Right forelimb (tissue), 1 donor: ENCODE measurements at places on chromosomes 1 and 21.

DNA sequence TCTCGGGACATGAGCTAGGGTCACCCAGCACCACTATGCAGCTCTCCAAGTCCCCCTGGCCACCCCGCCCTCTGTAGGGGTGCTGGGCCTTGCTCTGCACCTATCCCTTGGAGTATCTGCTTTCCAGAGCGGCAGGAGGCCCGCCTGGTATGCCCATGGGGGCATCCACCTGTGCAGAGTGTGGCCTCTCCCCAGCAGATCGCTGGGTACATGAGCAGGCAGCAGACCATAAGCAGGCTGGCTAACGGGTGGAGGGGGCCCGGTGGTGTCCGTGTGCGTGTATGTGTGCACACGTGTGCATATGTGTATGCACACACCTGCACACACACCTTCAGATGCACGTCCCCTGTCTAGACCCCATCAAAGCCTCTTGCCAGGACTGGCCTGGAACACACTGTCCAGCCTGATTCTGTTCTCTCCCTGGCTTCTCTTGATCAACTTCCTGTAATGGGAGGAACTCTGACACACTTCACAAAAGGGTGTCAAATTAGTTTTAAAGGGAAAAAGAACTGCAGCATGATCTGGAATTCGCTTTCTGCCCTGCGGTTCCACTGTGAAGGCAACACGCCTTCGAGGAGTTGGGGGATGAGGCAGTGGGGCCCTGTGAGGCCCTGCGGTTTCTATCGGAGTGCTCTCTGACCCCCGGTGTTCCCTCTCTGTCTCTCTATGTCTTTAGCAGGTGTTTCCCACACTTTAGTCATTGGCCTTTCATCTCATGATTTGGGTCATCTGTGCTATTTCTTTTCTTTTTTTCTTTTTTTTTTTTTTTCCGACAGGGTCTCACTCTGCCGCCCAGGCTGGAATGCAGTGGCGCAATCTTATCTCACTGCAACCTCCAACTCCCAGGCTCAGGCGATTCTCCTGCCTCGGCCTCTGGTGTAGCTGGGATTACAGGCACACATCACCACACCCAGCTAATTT is 17.2 kb upstream of the NPHP4 start:
- DNase-seq = no peak

DNA sequence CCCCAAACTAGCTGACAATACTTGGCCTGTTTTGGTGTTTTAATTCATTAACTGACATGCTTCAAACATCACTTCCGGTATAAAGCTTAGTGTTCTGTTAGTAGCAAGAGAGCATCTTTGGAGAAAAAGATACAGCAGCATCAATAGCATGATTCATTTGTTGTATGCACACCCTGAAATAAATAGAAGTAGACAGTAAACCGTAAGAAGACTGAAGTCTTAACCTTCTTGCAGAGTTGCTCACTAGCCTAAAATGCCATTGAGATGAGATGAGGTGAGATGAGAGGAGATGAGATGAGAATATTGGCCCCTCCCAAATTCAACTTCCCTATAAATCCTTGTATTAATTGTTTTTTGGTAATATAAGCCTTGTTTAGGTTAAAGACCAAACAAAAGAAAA is 108.8 kb downstream of the TNFSF18 start:
- no peak for DNase-seq

GRCh38 chr1:53600561-53600960 is 138.4 kb downstream of the GLIS1 start:
- peak; percentile 7 for DNase-seq

DNA sequence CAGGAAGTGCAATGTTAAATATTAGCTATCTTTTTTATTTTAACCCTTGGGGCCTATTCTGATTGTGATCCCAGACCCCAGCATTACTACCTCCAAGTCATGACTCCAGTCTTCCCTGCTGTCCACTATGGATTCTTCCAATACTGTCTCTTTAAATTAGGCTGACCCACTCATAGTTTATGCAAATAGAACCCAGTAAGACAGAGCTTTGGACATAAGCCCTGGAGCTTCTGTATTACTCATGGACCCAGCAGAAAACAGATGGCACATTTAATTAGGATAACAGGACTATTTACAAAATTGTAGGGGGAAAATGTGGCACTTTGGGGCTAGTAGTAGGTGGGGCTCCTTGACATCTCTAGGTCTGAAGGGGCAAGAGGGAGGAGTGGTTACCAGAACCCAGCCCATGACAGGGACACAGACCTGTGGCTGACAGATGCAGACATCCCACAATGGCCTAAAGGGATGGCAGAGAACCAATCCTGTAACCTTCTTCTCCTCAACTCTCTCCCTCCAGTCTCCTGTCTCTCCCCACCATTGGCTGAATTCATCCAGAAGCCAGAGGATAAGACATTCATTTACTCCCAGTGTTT is 233.5 kb downstream of the OMA1 start:
- no peak for DNase-seq

GRCh38 chr1:6961289-6961688 is 176.0 kb downstream of the CAMTA1 start:
- DNase-seq = no peak

DNA sequence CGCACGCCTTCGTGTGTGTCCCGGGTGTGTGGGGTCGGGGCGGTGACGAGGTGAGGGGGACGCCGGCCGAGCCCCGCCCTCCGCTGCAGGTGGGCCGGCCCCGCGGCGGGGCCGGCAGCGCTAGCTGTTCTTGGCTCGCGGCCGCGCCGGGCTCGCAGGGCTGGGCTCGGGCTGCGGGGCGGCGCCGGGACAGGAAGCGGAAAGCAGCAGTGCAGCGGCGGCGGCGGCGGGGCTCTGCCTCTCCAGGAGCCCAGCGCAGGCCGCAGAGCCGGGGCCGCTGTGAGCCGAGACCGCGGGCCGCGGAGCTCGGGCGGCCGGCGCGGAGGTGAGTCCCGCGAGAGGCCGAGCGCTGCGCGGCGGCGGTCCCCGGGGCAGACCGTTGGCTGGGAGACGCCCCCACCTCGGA is at the start of gene VANGL1:
VANGL1 (plus strand) TSS at position 209 of the 406 bp plus-strand sequence. CDS start 9,444 bp downstream, outside the sequence.
- DNase-seq = peak; percentile 80

DNA sequence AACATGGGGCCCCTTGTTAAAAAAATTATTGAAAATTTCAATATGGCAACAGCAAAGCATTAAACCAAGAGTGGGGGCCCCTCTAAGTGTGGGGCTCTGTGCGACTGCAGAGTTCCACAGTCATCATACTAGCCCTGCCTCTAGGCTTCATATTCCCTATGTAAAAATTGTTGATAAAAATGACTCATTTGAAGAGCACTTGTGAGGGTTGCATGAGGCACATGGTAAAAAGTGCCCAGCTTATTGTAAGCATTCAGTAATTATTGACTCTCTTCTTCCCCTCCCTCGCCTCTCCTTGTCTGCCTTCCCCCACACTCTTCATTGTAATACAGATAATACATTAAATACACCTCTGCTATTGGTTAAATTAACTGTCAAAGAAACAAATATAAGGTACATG is 86.7 kb upstream of the PTBP2 start:
- no peak for DNase-seq

DNA sequence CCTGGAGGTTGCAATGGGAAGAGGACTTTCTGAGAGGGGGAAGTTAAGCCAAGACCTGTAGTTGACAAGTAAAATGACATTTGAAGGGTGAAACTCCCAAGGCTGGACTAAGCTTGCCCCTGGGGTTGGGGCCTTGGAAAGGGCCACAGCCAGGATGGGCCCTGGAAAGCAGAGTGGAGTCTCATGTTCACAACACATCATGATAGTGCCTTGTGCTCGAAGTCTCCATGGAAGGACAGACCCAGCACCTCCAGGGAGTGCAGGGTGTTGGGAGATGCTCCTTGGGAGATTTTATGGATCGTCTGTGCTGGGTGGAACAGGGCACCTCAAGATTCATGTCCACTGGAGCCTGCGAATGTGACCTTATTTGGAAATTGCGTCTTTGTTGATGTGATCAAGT is 55.6 kb upstream of the ACTRT2 start:
- DNase-seq = no peak

DNA sequence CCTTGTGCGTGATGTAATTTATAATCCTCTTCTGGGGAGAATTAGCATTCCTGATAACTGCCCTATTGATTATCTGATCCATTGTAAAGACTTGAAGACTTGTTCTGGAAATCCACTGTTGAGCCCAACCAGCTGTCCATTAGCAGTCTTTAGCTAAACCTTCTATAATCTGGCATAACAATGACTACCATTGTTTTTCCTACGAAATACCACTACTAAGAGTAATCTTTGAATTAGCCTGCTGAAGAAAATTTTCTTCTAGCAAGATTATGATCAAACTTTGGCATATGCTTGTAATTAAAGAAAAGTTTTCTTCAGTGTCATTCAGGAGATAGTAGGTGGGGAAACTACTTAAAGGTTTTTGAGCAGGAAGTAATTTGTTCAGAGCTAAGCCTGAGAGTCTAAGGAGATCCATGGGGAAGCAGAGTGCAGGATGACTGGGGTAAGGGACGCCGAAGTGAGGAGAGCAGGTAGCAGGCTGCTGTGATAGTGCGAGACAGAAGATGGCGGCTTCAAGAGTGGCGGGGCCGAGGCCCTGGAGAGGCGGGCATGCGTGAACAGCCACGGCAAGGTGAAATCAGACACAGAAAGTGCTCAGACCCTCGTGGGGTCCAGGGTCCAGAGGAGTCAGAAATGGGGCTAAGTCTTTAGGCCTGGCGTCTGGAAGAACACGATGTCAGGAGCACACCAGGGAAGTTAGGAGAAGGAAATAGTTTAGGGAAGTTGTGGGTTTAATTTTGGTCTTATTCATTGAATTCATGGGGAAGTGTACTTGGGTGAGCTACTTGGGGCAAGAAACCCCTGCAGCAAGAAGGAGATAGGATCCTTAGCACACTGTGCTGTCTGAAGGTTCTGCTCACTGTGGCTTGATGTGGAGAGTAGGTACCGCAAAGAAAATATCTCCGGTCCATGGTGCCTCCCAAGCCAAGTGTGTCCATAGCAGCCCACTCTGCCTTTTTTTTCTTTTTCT is 112.6 kb upstream of the ADAR start:
- DNase-seq = no peak

DNA sequence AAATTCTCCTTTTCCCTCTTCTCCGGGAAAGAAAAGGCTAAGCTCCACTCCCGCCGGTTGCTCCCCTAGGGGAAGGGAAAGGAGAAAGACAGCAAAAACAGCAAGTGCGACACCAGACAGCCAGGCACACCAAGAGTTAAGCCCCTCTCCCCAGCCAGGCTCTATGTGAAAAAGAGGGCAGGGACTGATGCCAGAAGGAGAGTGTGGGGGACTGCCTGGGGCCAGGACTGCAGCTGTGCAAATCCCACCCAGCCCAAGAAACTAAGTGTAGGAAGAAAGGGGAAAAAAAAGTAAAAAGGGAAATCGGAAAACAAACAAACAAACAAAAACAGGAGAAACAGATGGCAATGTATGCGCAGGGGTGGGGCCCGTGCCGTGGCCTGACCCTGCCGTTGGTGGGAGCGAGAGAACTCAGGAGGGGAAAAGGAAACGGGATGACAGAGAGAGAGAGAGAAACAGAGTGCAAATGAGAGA is 27.7 kb upstream of the FMO1 start:
- DNase-seq = peak; percentile 85
